Activated T-helper 1 cell treated with anti-CD3 and anti-CD28 coated beads, Interleukin-2, amount 50 U/mL, for 16 hours (primary cell): ENCODE measurements at places on chromosomes 7 and 10.
A peak's percentile ranks its signal among the peaks of the same experiment; 100 is the strongest.

- no peak for DNase-seq
Observed at GRCh38 chr7:73706126-73707044, 13.1 kb downstream of the STX1A start.

DNA sequence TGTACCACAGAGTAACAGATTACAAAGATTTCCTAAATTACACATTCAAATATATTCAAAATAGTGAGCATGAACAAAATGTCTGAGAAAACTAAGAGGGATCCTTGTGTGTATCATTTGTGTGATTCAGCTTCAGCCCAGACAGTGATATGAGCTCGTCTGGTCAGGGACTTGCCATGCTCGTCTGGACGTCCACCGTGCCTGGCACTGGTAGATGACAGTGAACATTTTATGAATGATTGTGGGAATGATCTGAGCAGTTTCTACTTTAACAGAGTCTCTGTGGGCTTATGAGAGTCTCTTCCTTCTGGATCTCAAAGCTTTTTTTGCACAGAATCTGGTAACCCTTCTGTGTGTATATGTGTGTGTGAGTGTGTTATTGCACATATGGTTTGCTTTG, 34.2 kb upstream of the ANKRD2 start:
- DNase-seq, result no peak

- no peak for DNase-seq
Observed at GRCh38 chr10:79090134-79090803, 21.5 kb downstream of the ZMIZ1 start.

GRCh38 chr10:100340948-100341847, 5.8 kb upstream of the SCD start:
- no peak for DNase-seq

DNA sequence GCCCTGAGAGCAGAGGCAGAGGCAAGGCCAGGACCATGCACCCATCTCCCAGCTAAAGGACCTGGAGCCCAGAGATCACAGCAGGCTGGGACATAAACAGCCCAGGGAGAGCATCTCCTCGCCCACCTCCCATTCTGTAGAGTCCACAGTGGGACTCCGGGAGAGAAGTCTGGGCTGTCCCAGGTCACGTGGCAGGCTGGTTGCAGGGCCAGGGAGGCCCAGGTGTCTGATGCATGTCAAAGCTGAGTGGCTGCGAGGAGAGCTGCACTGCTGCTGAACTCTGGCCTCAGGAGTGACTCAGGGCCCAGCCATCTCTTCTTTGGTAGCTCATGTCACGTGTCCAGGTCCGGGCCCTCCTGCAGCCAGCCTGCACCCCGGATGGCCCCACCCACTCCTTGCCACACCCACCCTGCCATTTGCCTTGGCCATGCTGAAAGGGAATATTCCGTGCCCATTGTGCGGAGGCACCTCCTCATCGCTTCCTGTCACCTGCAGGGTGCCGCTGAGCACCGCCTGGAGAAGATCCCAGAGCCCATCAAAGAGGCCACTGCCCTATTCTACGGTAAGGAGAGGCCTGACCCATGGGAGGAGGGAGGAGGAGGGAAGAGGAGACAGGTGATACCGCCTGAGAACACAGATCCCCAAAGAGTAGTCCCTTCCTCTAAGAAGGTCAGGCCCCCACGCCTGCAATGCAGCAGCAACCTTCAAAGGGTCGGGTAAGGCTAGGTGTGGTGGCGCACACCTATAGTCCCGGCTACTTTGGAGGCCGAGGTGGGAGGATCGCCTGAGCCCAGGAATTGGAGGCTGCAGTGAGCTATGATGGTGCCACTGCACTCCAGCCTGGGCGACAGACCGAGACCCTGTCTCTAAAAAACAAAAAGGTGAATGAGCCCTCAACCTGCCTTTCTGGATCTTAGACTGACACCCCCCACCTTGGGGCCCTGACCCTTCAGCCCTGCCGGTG, 12.6 kb upstream of the SH2B2 start:
- DNase-seq, result no peak

DNA sequence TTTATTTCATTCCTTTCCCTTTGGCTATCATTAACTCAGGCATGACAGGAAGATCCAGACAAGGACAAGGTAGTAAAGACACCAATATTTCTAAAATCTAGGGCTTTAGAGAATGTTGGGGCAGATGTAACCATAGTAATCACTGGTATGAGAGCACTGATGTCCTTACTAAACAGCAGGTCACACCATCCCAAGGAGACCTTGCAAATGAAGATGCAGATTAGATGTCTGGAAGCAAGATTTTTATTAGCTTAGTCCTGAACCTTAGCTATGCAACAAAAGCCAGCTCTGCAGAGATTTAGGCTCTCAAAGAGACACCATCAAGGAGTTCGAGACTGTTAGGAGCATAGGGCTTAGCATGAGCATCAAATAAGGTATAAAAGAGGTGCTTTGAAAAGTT, 23.6 kb upstream of the FRA10AC1 start:
- no peak for DNase-seq

GRCh38 chr7:151756076-151756731, 120.7 kb downstream of the PRKAG2 start:
- DNase-seq, result peak; percentile 21

GRCh38 chr10:71143610-71144009, 68.8 kb upstream of the UNC5B start:
- DNase-seq, result no peak

DNA sequence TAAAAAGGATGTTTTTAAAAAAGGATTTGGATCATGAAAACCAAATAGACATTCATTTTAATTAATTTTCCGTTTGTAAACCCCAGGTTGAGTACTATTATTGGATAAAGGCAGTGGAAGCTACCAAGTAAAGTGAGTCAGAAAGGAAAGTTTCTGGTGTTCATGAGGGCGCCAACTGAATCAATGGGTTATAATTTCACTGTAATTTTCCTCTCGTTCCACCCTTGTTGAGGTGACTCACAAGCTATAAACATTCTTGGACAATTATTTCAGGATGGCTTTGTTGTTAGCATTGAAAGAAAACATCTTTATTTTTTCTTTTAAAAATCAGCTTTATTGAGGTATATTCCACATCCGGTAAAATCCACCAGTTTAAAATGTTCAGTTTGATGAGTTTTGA, 5.1 kb upstream of the FAM133B start:
- no peak for DNase-seq

GRCh38 chr7:40682696-40683095, 547.9 kb downstream of the SUGCT start:
- DNase-seq, result no peak

DNA sequence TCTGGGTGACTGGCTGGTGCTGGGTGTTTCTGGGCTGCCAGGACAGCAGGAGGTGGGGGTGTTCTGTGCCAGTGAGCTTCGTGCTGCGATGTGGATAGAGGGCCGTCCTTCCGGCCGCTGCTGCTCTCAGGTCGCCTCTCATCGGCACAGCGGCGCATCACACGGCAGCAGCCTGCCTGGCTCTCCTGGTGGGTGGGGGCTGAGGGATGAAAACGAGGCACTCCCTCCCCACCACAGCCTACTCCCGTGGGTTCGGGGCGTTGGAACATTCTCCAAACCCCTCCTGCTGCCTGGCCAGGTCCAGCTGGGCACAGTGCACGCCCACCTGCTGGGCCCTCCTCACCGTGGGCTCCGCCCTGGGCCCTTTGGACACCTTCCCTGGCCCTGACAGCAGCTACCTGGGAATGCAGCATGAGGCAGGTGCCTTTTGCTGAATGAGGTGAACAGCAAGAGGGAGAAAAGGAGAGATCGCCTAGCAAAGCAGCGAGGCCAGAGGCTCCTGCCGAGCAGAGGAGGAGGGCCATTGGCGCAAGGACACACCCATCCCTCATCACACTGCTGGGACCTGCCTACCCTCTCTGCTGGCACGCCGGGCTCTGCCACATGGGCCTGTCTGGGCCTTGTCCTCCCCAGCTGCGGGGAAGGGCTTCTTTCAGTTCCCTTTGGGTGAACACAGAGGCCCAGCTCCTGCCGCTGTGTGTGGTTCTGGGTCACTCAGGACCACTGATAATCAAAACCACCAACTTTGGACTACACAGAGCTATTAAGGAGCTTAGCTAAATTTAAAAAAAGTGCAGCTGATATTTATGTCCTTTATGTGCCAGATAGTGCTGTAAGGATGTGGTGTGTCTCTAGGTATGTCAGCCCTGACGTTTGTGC, 33.4 kb downstream of the INPP5A start:
- no peak for DNase-seq

GRCh38 chr7:13466874-13467547, 522.5 kb downstream of the ETV1 start:
- DNase-seq, result no peak

DNA sequence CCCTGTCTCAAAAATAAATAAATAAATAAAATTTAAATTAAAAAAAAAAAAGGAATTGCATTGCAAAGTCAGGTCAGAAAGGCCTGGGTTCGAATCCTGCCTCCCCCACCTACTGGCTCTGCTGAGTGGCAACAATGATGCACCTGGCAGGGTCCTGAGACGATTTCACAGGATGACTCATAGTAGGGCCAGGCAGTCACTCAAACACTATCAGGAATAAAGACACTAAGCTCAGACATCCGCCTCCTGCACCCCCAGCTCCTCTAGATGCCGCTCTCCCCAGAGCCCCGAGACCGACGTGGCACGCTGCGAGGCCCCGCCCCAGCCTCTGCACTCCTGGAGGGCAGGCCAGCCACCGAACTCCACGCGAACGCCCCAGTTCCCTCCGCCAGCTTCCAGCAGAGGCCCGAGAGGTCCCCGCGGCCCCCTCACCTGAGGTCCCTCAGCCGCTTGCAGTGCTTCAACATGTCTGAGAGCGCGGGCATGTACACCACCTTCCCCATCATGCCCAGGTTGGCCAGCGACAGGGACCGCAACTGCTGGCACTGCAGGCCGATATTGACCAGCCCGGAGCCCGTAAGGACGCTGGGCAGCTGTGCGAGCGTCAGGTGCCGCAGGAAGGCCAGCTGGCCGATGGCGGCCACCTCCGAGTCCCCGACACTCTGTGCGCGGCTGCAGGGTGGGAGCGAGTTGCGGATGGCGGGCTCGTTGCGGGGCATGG, 76.6 kb upstream of the TNRC18 start:
- no peak for DNase-seq

DNA sequence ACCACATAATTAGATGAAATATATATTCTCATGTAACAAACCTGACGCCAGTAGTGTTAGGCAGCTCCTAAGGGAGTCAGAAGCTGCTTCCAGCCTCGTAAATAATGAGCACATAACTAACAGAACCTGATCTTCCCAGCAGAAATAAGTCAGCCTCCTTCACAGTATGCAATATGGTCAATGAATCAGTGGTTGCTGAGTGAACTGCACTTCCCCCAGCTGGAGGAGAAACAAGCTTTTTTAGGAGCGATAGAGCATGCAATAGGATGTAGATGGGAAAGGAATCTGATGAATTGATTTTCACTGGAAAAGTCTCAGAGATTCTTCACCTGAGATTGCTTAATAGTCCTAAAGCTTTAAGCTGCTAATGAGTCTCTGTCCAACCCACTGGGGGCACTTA, 337.2 kb upstream of the LRGUK start:
- DNase-seq, result no peak

DNA sequence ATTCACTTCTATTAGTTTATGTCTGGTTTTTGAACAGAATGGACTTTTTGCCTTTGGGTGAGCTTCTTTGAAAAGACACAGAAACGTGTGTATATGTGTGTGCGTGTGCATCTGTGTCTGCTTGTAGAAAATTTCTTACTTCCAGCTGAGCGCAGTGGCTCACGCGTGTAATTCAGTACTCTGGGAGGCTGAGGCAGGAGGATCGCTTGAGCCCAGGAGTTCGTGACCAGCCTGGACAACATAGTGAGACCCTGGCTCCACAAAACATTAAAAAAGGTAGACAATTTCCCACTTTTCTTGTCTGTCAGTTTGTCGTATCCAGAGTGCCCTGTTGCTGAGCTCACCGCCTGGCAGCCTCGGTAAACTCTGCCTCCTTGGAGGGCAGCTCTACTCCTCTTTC, 25.4 kb downstream of the PPP2R2D start:
- DNase-seq, result no peak

- no peak for DNase-seq
Observed at GRCh38 chr7:134444961-134445315, 14.0 kb downstream of the AKR1B1 start.

- DNase-seq, result no peak
Observed at GRCh38 chr10:95431900-95432342, 129.2 kb downstream of the SORBS1 start.

DNA sequence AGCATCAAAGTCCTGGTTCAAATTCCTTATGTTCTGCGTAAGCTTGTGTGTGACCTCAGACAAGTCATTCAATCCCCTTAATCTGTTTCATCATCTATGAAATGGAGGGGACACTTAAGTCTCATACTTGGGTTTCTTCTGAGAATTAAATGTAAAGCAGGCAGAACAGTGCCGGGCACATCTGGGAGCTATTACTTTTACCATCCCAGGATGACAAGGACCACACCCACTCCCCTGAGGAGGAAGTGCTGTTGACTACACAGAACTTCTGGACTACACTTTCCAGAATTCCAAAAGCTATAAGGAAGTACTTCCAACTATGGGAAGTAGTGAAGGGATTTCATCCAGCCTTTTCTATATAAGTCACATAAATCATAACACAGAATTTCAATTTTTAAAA, 294.9 kb downstream of the IPMK start:
- DNase-seq, result no peak

GRCh38 chr7:21542891-21543527, at the start of gene DNAH11:
Gene DNAH11 (plus strand): TSS chr7:21543039. CDS start chr7:21543246, 207 bp downstream.
- DNase-seq, result no peak

- DNase-seq, result no peak
Observed at GRCh38 chr7:87926581-87927461, 7.2 kb upstream of the ADAM22 start.

DNA sequence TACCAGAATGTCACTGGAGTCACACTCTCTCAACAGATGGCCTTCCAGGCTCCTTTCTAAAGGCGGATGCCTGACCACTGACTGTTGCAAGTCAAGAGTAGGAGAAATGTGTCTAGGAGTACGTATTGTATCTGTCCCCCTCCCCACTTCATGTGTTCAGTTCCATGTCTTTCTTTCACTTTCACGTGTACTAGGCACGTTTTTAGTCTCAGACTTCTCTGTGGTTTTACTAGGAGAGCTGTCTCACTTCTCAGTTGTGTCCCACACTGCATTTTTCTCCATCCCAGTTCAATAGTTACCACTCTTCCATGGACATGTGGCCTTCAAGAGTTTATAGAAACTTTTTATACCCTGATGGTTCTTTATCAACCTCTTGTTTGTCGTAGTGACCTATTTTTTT, 893.0 kb downstream of the NRG3 start:
- no peak for DNase-seq

- DNase-seq, result no peak
Observed at GRCh38 chr7:3032256-3032655, 11.4 kb downstream of the CARD11 start.

- DNase-seq, result no peak
Observed at GRCh38 chr10:67837541-67838314, at the start of gene DNAJC12. Gene DNAJC12 (minus strand): TSS chr10:67838188. CDS start chr10:67838011, 177 bp downstream.

- no peak for DNase-seq
Observed at GRCh38 chr7:45342236-45342635, 184.6 kb downstream of the RAMP3 start.

GRCh38 chr7:115145512-115145911, 223.6 kb downstream of the MDFIC start:
- no peak for DNase-seq
